Stimulated activated naive CD8-positive, alpha-beta T cell treated with anti-CD3 and anti-CD28 coated beads, Interleukin-15, amount 100 ng/mL, for 72 hours (primary cell): ENCODE measurements at places on chromosomes 6 and 20.

DNA sequence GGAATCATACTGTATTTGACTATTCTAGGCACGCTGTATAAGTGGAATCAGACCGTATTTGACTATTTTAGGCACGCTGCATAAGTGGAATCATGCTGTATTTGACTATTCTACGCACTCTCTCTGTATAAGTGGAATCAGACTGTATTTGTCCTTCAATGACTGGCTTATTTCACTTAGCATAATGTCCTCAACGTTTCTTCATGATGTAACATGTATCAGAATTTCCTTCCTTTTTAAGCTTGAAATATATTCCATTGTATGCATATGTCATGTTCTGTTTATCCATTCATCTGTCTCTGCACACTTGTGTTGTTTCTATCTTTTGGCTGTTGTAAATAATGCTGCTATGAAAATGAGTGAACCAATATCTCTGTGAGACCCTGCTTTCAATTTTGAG lies 5.7 kb downstream of the CCDC170 start:
- no peak for DNase-seq

GRCh38 chr20:38915355-38915754 lies 10.9 kb upstream of the FAM83D start:
- DNase-seq: no peak

GRCh38 chr6:21022343-21023107 lies 488.3 kb downstream of the CDKAL1 start:
- no peak for DNase-seq

- DNase-seq: no peak
Observed at GRCh38 chr20:13412806-13413445, 191.9 kb downstream of the ISM1 start.

- no peak for DNase-seq
Observed at GRCh38 chr6:163643866-163644265, 229.3 kb downstream of the QKI start.

DNA sequence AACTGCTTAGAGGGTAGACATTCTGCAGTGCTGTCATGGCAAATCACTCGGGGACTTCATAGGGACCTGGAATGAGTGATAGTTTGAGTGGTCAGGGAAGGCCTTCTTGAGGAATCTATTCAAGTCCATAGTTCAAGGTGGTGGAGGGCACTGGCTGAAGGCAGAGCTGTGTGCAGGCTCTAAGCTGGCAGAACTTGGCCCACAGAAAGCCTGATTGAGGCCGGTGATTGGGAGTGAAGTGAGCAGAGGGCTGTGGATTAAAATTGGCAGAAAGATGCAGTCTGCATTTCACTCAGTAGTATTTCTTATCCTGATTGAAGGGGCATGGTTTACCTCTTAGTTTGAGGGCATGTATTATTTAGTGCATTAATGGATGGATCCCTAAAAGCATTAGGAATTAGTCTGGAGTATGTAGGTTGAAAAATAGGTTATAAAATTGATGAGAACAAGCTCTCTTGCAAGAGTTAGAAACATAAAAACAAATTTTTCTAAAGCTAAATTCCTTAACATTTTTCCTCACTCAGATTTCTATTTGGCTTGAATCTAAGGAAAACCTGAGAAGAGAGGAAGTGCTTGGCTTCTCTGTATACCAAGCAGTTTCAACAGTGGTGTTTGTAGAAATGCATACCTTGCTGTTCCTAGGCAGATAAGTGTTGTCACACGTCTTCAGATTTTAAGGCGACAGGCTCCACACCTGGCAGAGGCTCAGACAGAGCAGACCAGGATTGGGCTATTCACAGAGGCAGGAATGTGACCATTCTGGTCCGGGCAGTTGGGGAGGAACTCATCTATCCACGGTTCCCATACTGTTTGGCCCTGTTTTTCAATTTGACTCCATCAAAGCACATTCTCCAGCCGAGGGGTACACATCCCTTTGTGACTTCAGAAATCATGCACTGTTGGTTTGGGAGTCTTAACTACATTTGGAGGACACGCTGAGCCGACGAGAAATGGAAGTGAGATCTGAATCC lies 45.2 kb downstream of the UTRN start:
- DNase-seq: no peak

DNA sequence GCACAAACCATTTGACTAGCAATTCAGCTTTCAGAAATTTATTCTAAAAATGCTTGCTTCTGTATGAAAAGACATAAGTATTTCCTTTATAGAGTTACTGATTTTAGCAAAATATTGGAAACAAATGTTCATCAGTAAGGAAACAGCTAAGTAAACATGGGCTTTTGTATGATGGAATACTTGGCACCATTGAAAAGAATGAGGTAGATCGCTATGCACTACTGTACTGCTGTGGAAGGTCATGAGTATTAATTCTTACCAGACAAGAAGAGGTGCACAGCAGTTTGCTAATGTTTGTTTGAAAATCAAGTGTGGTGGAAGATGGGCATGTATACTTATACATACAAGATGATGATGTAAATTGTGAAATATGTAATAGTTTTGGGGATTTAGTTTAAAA lies 73.0 kb downstream of the FARS2 start:
- DNase-seq: no peak

DNA sequence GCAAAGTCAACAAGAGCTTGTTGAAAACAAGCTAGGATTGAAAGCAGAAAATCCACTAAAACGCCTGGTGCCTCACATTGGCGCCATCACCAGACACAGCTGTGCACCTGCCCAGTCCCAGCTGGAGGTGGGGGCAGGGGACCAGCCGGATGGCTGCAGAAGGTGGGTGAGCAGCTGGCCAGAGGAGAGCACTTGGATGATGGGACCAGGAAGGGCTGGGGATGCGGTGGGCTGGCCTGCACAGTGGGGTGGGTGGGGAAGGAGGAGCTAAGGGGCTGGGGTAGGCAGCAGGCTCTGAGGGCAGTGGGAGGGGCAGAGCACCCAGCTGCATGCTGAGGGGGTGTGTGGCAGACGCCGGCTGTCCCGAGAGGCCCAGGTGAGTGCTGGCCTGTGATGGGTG lies 7.1 kb downstream of the CABLES2 start:
- no peak for DNase-seq

GRCh38 chr6:90105506-90106170 lies 191.0 kb downstream of the BACH2 start:
- DNase-seq: no peak

- DNase-seq: no peak
Observed at GRCh38 chr6:119119989-119120388, 41.5 kb upstream of the FAM184A start.

DNA sequence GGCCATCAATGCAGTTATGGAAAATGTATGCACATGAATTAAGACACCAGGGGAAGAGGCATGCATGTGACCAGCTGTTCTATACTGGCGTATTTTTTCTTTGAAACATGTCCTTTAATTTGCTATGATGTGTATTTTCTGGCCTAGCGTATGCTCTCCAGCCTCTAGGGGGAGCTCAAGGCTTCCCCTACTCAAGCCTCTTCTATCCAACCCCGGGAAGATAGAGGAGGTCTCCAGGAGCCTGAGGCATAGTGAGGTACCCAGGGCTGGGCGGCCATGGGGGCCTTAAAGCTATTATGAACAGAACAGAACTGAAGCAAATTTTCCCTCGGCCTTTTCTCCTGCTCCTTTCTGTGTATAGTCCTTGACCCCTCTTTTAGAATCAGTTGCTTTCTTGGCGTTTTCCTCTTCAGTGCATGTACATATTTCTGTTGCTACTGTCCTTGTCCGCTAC lies 528.9 kb downstream of the MAFB start:
- peak; percentile 11 for DNase-seq

GRCh38 chr6:88167352-88167937 lies 1.3 kb upstream of the CNR1 start:
- peak; percentile 20 for DNase-seq

GRCh38 chr6:9711365-9711764 lies 703.5 kb downstream of the TFAP2A start:
- no peak for DNase-seq
